Ovary (tissue), 10 donors: ENCODE measurements at places on chromosomes 2 and 18. TPM values are rescaled to one million over a fixed set of nuclear protein-coding genes. Genes with fewer than 3 reads are reported as not detected.

GRCh38 chr2:64405581-64406406 is 48.2 kb upstream of the LGALSL start:
- no peak for DNase-seq

- no peak for DNase-seq
Measured at GRCh38 chr2:146701183-146701582, 1143.6 kb upstream of the ACVR2A start.

- DNase-seq: no peak
Measured at GRCh38 chr2:25295621-25296020, 46.1 kb downstream of the DNMT3A start.

Gene IL36G
- total RNA-seq: not detected

Gene KIAA2012
- not detected for total RNA-seq

Gene CNGA3
- total RNA-seq: not detected

Gene DAPL1
- total RNA-seq: not detected
